SJSA1 (cell line): ENCODE measurements at places on chromosomes 5 and 9.
A peak's percentile ranks its signal among the peaks of the same experiment; 100 is the strongest.

DNA sequence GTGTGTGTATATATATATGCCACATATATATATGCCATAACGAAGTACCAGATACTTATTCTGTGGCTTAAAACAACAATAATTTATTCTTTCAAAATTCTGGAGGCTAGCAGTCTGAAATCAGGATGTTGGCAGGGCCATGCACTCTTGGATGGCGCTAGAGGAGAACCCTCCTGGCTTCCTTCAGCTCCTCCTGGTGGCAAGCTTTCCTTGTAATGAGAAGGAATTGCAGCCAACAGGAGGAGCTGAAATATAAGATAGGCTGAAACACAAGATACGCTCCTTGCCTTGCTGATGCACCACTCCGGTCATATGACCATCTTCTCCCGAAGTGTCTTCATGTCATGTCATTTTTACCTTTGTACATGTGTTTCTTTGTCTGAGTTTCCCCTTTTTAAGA, 368.1 kb upstream of the CTNND2 start:
- DNase-seq: no peak

GRCh38 chr5:111163000-111163399, 61.2 kb upstream of the CAMK4 start:
- DNase-seq: no peak

DNA sequence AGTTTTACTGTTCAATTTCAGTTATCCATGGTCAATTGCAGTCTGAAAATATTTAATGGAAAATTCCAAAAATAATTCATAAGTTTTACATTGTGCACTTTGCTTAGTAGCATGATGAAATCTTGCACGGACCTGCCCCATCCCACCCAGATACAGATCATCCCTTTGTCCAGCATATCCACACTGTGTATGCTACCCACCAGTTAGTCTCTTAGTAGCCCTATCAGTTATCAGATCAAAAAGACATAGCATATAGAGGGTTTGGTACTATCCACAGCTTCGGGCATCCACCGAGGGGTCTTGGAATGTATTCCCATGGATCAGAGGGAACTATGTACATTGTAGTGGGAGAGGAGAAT, 97.7 kb downstream of the SLC44A1 start:
- no peak for DNase-seq

- DNase-seq: no peak
These were observed 67.0 kb downstream of the FRMD3 start for GRCh38 chr9:83471241-83471640.

- peak; percentile 40 for DNase-seq
These were observed 144.9 kb upstream of the DMRT1 start for GRCh38 chr9:696332-697323.

- no peak for DNase-seq
These were observed 65.6 kb downstream of the POU5F2 start for GRCh38 chr5:93675460-93676450.
